ENCODE measurements at places on chromosomes 5 and 9.
A peak's percentile ranks its signal among the peaks of the same experiment; 100 is the strongest.

DNA sequence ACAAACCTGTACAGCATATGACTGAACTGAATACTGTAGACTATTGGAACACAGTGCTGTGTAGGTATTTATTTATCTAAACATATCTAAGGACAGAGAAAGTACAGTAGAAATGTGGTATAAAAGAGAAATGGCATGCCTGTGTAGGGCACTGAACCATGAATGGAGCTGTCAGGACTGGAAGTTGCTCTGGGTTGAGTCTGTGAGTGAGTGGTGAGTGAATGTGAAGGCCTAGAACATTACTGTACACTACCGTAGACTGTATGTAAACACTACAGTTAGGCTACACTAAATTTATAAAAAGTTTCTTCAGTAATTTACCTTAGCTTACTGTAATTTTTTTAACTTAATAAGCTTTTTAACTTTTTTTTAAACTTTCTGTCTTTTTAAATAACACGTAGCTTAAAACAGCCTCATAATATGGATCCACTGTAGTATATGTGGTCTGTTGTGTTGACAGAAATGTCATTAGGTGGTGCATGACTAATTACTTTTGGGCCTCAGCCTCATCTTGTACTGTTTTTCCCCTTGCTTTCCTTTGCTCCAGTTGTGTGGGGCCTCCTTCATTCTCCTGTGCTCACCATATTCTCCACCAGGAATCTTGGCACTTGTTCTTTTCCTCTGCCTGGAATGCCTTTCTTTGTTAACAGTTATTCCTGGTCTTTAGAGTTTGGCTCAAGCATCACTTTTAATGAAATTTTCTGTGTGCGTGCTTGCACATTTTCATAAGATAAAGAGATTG lies 8.8 kb downstream of the SPIN1 start:
- DNase-seq = no peak

GRCh38 chr5:127051591-127051990 lies 21.2 kb upstream of the MARCHF3 start:
- DNase-seq = no peak

GRCh38 chr5:81703840-81704239 lies 47.1 kb downstream of the SSBP2 start:
- no peak for DNase-seq

DNA sequence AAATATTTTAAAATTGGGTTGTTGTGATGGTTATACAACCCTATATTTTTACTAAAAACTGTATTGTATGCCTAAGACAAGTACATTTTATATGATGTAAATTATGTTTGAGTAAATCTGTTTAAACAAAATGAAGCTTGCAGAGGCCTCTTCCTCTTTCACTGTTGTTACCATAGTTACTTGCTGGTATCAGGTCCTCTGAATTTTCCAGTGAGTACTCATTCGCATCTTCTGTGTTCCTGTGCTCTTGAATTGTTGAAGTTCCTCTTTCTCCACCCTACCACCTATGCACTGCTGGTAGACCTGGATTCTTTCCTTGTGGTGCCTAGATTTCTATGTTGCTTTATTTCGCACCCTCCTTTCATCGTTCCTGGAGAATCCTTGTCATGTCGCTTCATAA lies 938.5 kb upstream of the ACO1 start:
- no peak for DNase-seq

DNA sequence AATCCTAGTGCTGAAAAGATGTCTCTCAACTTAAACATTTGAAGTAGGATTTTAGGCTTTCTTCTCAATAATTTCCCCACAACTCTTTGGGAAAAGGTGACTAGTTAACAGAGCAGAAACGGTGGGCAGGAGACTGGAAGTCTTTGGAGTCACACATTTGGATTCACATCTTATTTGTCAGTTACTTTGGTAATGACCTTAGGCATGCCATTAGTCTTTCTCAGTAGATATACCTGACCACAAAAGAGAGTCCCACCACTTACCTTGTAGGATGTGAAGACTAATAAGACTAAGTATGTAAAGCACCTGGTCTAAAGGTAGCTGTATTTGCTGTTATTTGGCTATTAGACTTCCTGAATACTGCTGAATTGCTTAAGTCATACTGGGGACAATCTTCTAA lies 35.4 kb downstream of the DAP start:
- DNase-seq = no peak

DNA sequence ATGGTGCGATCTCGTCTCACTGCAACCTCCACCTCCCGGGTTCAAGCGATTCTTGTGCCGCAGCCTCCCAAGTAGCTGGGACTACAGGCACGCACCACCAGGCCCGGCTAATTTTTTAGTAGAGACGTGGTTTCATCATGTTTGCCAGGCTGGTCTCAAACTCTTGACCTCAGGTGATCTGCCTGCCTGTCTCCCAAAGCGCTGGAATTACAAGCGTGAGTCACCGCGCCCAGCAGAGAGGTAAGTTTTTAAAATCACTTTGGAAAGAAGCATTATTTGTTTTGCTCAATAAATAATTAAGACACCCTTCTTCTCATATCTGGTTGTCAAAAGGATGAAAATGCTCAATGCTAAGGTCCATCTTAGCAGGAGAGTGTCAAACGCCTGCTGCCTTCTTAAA lies 48.5 kb upstream of the STXBP1 start:
- DNase-seq = no peak

- no peak for DNase-seq
These were observed 49.7 kb upstream of the NKD2 start for GRCh38 chr5:958701-959571.

- no peak for DNase-seq
These were observed 154.0 kb downstream of the SLC12A2 start for GRCh38 chr5:128237546-128237945.

DNA sequence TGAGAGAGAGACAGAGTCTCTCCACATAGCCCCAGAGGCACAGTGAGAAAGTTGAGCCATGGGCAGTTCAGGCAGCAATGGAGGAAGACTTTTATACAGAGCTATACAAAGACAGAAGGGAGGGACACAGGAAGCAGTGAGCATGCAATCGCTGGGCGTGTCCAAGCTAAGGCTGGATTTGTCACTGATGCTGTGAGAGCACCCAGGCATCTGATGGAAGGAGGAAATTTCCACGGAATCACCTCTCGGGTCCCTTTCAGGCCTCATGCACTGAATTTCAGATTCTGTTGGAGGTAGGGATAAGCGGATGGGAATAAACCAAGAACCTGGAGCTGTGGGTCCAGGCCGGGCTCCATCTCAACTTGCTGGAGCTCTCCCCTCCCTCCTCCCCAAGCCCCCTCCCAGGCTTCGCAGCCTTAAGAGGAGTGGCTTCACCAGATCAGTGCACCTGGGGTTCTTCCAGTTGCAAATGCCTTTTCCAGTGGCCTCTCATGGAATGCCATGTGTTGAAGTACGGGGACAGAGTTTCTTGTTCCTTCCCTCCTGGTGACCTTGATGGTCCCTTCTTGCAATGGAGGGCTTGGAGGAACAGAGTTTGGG lies 114.8 kb upstream of the ALDH1B1 start:
- DNase-seq = no peak

DNA sequence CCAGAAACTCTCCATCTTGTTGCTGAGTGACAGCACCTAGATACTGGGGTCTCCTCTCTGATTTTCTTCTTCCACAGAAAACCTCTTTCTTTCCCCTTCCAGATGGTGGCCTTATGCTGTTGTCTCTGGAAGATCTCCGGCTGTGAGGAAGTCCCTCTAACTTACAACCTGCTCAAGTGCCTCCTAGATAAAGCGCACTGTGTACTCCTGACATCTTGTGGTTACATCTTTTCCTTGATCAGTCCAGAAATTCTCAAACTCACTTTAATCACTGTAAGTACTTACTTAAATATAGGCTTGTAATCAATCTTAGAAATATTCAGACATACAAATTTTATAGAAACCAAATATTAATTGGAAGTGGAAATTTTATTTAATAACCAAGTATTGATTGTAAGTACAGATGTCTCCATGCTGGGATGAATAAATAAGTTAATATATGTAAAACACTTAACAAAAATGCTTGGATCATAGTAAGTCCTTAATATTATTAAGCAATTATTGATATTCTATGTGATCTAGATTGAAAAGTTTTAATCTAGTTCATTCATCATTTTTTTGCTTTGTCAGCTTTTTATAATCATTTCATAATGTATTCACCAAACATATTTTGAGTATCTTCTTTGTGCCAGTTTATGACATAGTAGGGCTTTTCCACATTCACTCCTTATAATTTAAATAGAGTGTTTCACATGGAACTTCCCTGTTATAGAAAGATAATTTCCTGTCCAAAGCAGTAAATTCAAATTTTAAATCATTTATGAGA lies 1381.4 kb upstream of the CDH6 start:
- no peak for DNase-seq

DNA sequence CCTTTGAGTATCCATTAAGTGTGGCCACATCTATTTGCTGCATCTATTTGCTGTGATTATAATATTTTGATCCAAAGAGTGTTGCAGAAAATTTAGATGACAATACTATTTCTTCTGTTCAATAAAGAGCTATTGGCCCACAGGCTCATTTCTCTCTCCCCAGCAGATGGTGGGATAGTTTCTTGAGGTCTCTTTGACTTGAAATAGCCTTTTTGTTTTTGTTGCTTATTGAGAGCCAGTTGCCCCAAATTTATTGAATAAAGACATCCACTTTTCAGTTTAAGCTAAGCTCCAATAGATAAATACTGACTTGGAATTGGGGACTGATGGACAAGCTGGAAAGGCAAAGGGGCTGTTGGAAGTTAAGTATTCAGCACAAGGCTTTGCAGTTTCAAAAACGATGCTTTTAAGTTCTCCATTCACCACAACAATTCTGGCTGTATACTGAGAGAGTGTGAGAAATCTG lies 290.1 kb upstream of the MPDZ start:
- no peak for DNase-seq

- peak; percentile 13 for DNase-seq
These were observed 27.5 kb downstream of the ZNF474 start for GRCh38 chr5:122156724-122157325.

- no peak for DNase-seq
These were observed 517.2 kb downstream of the CAAP1 start for GRCh38 chr9:26375448-26375847.

DNA sequence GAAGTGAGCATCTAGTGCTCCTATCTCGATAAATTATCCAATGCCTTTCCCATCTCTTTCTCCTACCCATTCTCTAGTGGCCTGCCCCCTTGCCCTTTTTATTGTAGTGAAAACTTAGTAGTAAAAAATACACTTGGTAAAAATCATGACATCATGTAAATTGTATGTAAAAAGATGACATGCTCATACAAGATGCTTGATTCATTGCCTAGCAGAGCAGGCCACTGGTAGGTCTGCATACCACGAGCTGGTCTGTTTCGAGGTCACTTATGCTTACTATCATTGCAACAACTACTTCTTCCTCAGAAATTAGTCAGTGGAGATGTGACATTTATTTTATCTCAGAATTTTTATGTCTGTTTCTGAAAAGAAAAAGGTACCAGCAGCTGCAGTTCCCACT lies 177.3 kb downstream of the C9orf152 start:
- DNase-seq = no peak

DNA sequence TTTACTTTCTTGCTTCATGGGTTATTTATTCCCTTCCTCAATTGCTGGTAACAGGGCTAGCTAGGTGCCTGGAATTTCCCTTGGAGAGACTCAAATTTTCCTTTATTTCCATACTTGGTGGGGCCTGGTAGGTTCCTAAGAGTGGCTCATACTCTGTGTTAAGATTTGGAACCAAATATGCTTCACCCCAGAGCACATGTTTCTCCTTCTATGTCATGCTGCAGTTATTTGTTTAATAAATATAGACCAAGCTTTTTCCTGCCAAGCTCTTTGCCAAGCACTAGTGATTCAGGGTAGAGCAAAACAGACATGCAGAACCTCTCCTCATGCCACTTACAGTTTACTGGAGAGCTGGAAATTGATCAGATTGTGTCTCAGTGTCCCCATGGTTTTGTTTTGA lies 290.3 kb upstream of the SGCD start:
- no peak for DNase-seq

GRCh38 chr9:105117234-105117633 lies 127.2 kb upstream of the SLC44A1 start:
- no peak for DNase-seq

DNA sequence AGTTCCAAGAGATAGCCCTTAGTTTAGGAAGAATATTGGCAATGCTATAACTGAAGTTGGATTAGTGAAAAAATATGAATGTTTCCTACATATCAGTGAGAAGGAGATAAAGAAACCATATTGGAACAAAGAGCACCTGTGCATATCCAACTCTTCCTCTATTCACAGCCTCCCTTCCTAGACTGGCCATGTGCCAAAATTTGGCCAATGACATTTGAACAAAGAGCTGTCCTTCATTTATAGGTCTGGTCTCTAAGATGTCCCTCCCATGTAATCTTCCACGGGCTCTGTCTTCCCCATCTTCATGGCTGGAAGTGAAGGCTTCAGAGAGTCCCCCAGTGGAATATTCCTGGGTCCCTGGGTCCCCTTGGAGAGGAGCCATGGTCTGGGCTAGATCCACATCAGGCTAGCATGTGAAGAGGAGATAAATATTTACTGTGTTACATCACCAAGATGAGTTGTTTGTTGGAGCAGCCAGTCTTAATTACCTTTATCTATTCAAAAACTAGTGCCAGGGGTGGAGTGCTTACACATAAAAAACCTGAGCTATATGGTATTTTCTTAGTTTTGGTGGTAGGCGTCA lies 190.0 kb upstream of the S1PR3 start:
- DNase-seq = no peak

GRCh38 chr5:63263411-63263810 lies 684.8 kb downstream of the LRRC70 start:
- DNase-seq = no peak

DNA sequence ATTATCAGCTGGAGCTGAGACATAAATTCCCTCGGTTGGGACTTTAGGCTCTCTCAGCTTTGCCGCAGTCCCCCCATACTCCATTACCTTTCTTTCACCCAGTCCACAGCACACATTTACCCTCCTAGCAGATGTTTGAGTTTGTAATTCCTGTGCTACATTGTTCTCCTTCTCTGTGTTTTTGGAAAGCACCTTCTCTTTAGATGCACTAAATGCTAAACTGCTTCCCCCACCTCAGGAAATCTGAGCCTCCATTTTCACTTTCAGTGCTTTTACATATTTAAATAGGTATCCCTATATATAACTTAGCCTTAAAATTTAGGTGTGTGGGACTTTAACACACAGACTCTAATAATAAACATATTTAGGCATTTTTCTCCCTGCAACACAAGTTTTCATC lies 356.9 kb downstream of the NFIB start:
- no peak for DNase-seq

DNA sequence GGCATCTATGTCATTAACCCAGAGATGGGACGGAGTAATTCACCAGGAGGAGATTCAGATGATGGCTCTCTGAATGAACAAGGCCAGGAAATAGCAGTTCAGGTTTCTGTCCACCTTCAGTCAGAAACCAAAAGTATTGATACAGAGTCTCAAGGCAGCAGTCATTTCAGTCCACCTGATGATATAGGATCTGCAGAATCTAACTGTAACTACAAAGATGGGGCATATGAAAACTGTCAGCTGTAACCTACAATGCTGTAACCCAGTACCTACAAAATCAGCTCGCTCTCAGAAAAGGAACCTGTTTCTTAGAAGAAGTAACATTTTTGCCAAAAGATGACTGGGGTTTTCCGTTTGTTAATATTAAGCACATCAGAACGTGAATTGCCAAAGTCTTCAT lies 14.7 kb downstream of the MFAP3 start:
- DNase-seq = no peak

- peak; percentile 83 for DNase-seq
These were observed 60.6 kb downstream of the HSD17B3 start for GRCh38 chr9:96241391-96241809.

GRCh38 chr5:105350486-105351140 lies 1788.0 kb upstream of the NUDT12 start:
- no peak for DNase-seq
